ENCODE measurements at places on chromosomes 2 and 18.

- no peak for DNase-seq
Observed at GRCh38 chr2:12296915-12297314, 419.8 kb upstream of the TRIB2 start.

DNA sequence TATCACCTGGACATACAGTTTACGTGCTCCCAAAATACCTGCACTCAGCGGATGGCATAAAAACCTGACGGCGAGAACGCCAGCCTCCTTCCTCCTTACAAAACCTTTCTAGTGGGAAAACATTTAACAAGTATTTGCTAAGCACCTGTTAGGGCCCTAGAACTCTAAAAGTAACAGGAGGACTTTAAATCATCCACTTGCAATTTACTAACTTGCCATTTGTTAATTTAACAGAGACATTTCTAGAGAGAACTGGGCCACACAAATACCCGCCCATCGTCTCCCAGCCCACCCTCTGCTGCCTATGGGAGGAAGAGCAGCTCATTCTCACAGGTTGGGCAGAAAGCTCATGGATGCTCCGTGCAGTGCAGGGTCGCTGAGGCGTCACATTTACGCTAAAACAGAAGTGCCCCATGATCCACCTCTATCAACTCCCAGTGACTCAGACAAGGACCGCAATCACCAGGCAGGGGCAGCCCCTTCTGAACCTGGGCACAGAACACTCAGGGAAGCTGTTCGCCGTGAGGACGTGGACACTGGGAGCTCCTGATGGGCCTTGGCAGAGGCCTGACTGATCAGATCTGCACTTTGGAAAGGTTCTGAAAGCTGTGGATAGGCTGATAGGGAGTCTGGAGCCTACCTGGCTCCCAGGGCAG, 106.9 kb downstream of the HDAC4 start:
- peak; percentile 85 for DNase-seq

DNA sequence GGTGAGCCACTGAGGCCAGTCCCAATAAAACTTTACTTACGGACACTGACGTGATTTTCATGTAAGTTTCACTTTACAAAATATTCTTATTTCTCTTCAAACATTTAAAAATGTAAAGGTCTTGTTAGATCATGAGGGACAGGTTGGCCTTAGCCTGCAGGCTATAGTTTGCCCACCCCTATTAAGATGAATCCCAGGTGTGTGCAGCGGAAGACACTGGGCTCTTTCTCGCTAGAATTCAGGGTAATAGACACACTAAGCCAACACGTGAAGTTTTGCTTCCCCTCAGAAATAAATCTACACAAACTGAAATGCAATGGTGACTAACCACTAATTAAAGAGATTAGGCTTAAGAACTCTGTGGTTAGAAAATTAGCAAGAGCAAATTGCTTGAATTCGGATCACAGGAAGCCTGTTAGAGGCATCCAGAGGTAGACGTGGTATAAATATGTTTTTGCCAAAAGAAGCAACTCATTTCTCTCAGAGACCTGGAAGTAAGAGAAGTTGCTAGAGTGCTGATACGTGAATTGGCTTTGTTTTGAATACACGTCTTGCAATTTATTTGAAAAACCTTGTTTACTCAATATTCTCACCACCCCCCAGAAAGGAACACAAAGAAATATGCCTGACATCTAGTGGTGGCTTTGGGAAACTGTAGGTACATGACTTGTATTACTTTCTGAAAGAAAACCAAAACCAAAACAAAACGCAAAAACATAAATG, 151.6 kb downstream of the DTNB start:
- DNase-seq: peak; percentile 91

- no peak for DNase-seq
Observed at GRCh38 chr2:181738074-181738473, 57.8 kb upstream of the NEUROD1 start.

- DNase-seq: no peak
Observed at GRCh38 chr2:776038-776437, 98.8 kb upstream of the TMEM18 start.

- DNase-seq: no peak
Observed at GRCh38 chr2:224180810-224181209, 141.7 kb upstream of the SERPINE2 start.

GRCh38 chr2:239546541-239546940, 145.7 kb upstream of the HDAC4 start:
- no peak for DNase-seq

DNA sequence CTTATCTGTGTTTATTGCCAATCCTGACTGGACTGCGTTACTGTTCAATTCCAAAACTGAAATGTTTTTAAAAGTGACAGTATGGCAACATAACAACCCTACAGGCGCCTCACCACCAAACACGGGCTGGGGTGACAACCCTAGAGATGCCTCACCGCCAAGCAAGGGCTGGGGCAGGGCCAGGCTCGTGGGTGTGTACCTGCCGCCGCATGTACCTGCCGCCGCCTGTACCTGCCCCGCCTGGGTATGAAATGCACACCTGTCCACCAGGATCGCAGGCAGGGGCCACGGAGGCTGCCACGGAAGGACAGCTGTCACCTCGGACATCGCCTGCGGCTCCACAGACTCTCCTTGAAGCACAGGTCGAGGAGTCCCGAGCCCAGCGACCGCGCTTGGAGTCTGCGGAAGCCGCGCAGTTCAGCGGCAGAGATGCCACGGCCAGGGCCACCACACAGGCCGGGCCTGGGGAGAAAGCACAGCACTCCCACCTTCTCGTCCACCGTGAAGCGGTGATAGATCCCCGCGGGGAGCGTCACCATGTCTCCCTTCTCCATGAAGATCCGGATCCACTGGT, 18.9 kb downstream of the ADI1 start:
- no peak for DNase-seq

DNA sequence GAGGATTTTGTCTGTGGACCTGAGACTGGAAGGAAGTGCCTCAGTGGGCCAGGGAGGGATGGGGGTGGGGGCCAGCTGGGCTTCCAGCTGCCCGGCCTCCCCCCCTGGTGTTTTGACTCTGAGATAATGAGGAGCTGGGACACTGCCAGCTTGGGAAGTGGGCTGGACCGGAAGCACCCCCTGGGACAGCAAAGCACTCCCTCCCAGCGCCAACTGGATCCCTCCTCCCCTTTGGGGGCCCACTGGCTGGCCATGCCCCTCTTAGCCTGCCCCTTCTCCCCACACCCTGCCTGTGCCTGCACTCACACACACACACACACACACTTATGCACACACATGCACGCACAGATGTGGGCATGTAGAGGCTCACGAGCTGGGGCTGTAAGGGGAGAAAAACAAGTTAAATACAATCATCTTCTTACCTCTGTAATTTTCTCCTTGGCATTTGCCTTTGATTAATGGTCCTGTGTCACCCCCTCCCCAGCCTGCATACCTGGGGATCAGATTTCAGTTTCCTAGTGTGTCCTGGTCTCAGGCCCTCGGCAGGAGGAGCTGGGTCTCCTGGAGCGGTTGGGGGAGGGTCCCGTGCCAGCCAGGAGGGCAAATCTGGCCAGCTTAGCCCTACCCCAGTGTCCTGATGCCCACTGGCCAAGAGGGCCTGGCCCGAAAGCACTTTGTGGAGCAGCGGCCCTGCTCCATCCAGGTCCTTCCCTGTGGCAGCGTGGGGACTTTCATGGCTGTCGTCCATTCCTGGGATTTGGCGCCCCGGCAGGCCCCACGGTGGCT, 3.6 kb downstream of the ITM2C start:
- DNase-seq: no peak

DNA sequence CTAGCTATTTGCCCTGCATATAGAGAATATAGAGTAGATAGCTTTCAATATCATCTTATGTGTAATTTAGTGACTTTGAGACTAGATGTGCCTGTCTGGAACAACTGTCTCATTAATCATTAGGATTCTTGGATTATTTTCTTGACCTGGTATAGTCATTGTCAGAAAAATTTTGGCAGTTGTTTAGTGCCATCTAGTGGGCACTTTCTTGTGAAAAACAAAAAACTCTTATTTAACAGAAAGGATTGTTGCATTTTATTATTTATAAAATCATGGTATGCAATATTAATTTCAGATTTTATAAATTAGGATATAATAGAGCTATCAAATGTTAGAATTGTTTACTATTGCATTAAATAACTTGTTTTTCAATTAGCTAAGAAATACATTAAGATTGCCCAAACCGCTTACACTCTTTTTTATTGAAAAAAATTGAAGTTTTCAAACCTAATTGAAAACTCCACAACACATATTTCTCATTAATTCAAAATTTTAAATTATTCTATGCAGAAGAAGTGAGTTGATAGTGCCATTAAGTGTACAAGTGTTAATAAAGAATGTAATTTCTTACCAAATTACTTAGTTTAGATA, 80.3 kb downstream of the DYNAP start:
- DNase-seq: peak; percentile 35

DNA sequence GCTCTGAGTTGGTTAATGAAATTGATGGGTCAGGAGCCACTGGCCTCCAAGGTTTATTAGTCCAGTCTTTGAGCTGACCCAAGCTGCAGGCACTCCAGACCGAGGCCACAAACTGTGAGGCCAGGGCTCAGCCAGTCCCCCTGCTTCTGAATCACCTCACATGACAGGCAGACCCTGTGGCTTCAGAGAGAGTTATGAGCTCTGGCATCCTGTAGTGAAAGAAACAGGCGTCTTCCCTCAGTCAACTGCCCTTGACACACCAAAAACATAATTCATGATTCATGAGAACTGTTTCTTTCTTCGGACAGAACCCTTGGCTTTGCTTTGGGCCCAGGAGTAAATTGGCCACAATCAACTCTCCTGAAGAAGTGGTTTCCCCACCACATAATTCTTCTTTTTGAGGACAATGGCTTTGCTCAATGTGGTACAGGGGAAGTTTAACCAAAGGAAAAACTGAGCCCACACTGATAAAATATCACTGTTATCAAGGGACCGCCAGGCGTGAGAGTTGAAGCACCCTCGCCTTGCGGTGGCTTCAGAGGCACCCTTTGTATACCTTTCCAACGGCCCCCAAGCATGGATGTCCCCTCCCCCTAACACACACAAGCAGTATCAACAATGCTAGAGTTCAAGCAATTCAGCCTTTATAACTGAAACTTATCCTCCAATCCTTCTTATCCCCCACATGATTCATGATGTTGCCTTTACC, 226.9 kb downstream of the CYRIA start:
- no peak for DNase-seq

DNA sequence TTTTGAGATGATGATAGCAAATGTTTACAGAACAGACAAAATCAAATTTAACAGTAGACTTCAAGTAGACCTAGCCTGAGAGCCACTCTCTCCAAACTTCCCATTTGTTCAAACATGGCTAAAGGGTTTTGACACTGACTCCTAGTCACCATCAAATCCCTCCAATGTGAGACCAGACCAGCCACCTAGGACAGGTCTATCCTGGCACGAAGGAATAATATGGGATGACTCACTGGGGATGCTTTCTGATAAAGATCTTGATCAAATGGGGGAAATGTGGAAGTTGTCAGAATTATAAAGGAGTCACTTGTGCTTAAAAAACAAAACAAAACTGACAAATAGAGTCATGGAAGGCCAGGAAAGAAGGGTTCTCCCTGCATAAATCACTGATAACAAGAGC, 95.7 kb downstream of the EDAR start:
- DNase-seq: no peak

All from T-helper 2 cell (primary cell).